ENCODE measurements at places on chromosomes 6 and 20. TPM values are rescaled to one million over a fixed set of nuclear protein-coding genes. Genes with fewer than 3 reads are reported as not detected.

The HTR1E gene
- not detected for total RNA-seq

The PRSS16 gene
- total RNA-seq = 0.28 TPM

The GPR6 gene
- not detected for total RNA-seq

The PPP1R16B gene
- total RNA-seq = 8.5 TPM

The GMPR gene
- total RNA-seq = 14.7 TPM

The MYCT1 gene
- 13.6 TPM for total RNA-seq

The KCNQ5 gene
- 1.3 TPM for total RNA-seq

The MYH7B gene
- total RNA-seq = 0.57 TPM

The COL9A1 gene
- not detected for total RNA-seq

The TMEM170B gene
- 9.5 TPM for total RNA-seq

The ABCC10 gene
- total RNA-seq = 21.1 TPM

The HRH3 gene
- not detected for total RNA-seq

The ARMH2 gene
- not detected for total RNA-seq

The PLA2G7 gene
- 2.7 TPM for total RNA-seq

The SLC17A9 gene
- 16.3 TPM for total RNA-seq

The TBC1D32 gene
- 5.0 TPM for total RNA-seq

The LY6G6F gene
- not detected for total RNA-seq

The LGSN gene
- total RNA-seq = not detected

The MAP1LC3A gene
- 36.1 TPM for total RNA-seq

The OR12D1 gene
- total RNA-seq = not detected

The LY6G6D gene
- total RNA-seq = not detected

The WFDC5 gene
- not detected for total RNA-seq

The SMLR1 gene
- not detected for total RNA-seq

The SRSF12 gene
- 3.4 TPM for total RNA-seq

The KCNK5 gene
- total RNA-seq = 2.1 TPM

The TMC2 gene
- total RNA-seq = 0.14 TPM

The CFAP61 gene
- 1.2 TPM for total RNA-seq

The ZBTB46 gene
- 11.9 TPM for total RNA-seq

The NKX2-4 gene
- total RNA-seq = not detected

The C4B gene
- 45.4 TPM for total RNA-seq

The MLIP gene
- 3.6 TPM for total RNA-seq

The HLA-DPA1 gene
- total RNA-seq = 84.9 TPM

The LRP11 gene
- total RNA-seq = 20.0 TPM

The SLC22A7 gene
- not detected for total RNA-seq

The SGK2 gene
- total RNA-seq = 0.76 TPM

The MUC21 gene
- total RNA-seq = not detected

The RIPPLY2 gene
- not detected for total RNA-seq

The NKAIN2 gene
- 0.23 TPM for total RNA-seq

The ELMO2 gene
- total RNA-seq = 43.6 TPM

The KHDC1 gene
- 0.19 TPM for total RNA-seq

The SMPDL3A gene
- total RNA-seq = 7.0 TPM

The UBE2J1 gene
- 39.8 TPM for total RNA-seq
